ENCODE measurements at places on chromosomes 12 and 14. TPM values are rescaled to one million over a fixed set of nuclear protein-coding genes. Genes with fewer than 3 reads are reported as not detected.

PIWIL1 gene
- total RNA-seq = not detected

AQP6 gene
- not detected for total RNA-seq

CYP46A1 gene
- not detected for total RNA-seq

ASCL1 gene
- total RNA-seq = not detected

ACTR10 gene
- total RNA-seq = 55.6 TPM

KRT73 gene
- not detected for total RNA-seq

PCED1B gene
- 1.9 TPM for total RNA-seq

PTGER2 gene
- total RNA-seq = 129 TPM

RTL1 gene
- not detected for total RNA-seq

TXNRD1 gene
- 196 TPM for total RNA-seq

VDR gene
- 3.7 TPM for total RNA-seq

SERPINA12 gene
- not detected for total RNA-seq
